Neural cell (in vitro differentiated cells): ENCODE measurements at places on chromosomes 16 and 17. TPM values are rescaled to one million over a fixed set of nuclear protein-coding genes. Genes with fewer than 3 reads are reported as not detected.

CD300A gene
- polyA plus RNA-seq: 0.35 TPM in 1 of 2 replicates, not detected in the other

NTN1 gene
- polyA plus RNA-seq: 16.2 and 18.1 TPM in 2 replicates

OSGIN1 gene
- polyA plus RNA-seq: 2.1 TPM in 1 of 2 replicates, not detected in the other

AURKB gene
- polyA plus RNA-seq: 0.84 and 4.8 TPM in 2 replicates

DOC2B gene
- polyA plus RNA-seq: 4.8 TPM in 2 replicates

KRTAP4-1 gene
- not detected in 2 replicates for polyA plus RNA-seq

FOXC2 gene
- polyA plus RNA-seq: not detected in 2 replicates

FLII gene
- 93.0 and 120 TPM in 2 replicates for polyA plus RNA-seq

ADAP2 gene
- polyA plus RNA-seq: 0.92 and 1.1 TPM in 2 replicates

GOSR2 gene
- 41.4 and 47.5 TPM in 2 replicates for polyA plus RNA-seq

PFAS gene
- 11.0 and 11.7 TPM in 2 replicates for polyA plus RNA-seq

SRCIN1 gene
- 18.0 and 22.8 TPM in 2 replicates for polyA plus RNA-seq
